A549 treated with GW870086 at 1 μM for 4 hours (cell line): ENCODE measurements at places on chromosomes 7 and 10. TPM values are rescaled to one million over a fixed set of nuclear protein-coding genes. Genes with fewer than 3 reads are reported as not detected.

Gene FAM25C
- 1.0 to 2.3 TPM (median 1.8 TPM) in 4 of 5 replicates, not detected in the other for total RNA-seq

Gene SPDYE16
- total RNA-seq = not detected in 5 replicates

Gene NUB1
- total RNA-seq = 33.5 to 39.6 TPM (median 38.7 TPM) in 5 replicates

Gene NEURL1
- 0.19 to 0.69 TPM (median 0.38 TPM) in 5 replicates for total RNA-seq

Gene GIMAP1
- total RNA-seq = not detected in 5 replicates

Gene MAT1A
- total RNA-seq = 0.03 to 0.05 TPM in 2 of 5 replicates, not detected in the others

Gene IRF5
- 12.5 to 15.9 TPM (median 14.1 TPM) in 5 replicates for total RNA-seq

Gene FOXI2
- total RNA-seq = not detected in 5 replicates

Gene MYL7
- not detected in 5 replicates for total RNA-seq

Gene DNAJC12
- 59.2 to 73.8 TPM (median 66.7 TPM) in 5 replicates for total RNA-seq

Gene CALHM1
- total RNA-seq = not detected in 5 replicates

Gene COL13A1
- 0.23 to 0.65 TPM (median 0.36 TPM) in 3 of 5 replicates, not detected in the others for total RNA-seq

Gene CALY
- 0.46 to 0.95 TPM (median 0.69 TPM) in 5 replicates for total RNA-seq

Gene TAS2R4
- 0.12 to 0.17 TPM (median 0.13 TPM) in 4 of 5 replicates, not detected in the other for total RNA-seq

Gene ATP6V0A4
- total RNA-seq = 0.10 to 0.57 TPM (median 0.20 TPM) in 5 replicates

Gene GLUD1
- total RNA-seq = 82.5 to 102 TPM (median 96.3 TPM) in 5 replicates

Gene FOXP2
- not detected in 5 replicates for total RNA-seq

Gene ACSM6
- not detected in 5 replicates for total RNA-seq

Gene RARRES2
- not detected in 5 replicates for total RNA-seq

Gene OPALIN
- not detected in 5 replicates for total RNA-seq

Gene ANKRD30A
- 0.31 to 1.2 TPM (median 0.57 TPM) in 5 replicates for total RNA-seq

Gene NYAP1
- 2.8 to 3.5 TPM (median 3.3 TPM) in 5 replicates for total RNA-seq

Gene ASZ1
- not detected in 5 replicates for total RNA-seq

Gene FXYD4
- not detected in 5 replicates for total RNA-seq

Gene WAPL
- total RNA-seq = 14.9 to 16.6 TPM (median 15.9 TPM) in 5 replicates

Gene YAE1
- 18.5 to 22.8 TPM (median 19.6 TPM) in 5 replicates for total RNA-seq

Gene USP54
- 9.3 to 11.9 TPM (median 11.3 TPM) in 5 replicates for total RNA-seq

Gene ENKUR
- 0.12 to 0.29 TPM (median 0.21 TPM) in 5 replicates for total RNA-seq

Gene DBF4
- 25.8 to 33.1 TPM (median 26.9 TPM) in 5 replicates for total RNA-seq

Gene BICC1
- total RNA-seq = 13.4 to 19.4 TPM (median 18.3 TPM) in 5 replicates

Gene ADGRA1
- total RNA-seq = 0.16 to 0.43 TPM (median 0.24 TPM) in 5 replicates

Gene ANKRD7
- total RNA-seq = 0.21 to 0.41 TPM (median 0.23 TPM) in 3 of 5 replicates, not detected in the others

Gene TMEM229A
- total RNA-seq = not detected in 5 replicates

Gene HMX3
- 0.19 TPM in 1 of 5 replicates, not detected in the others for total RNA-seq

Gene TAC1
- 0.14 TPM in 1 of 5 replicates, not detected in the others for total RNA-seq

Gene SFXN3
- 38.1 to 53.5 TPM (median 47.1 TPM) in 5 replicates for total RNA-seq

Gene TMEM139
- total RNA-seq = 0.69 to 1.9 TPM (median 1.2 TPM) in 5 replicates

Gene SUN1
- total RNA-seq = 61.7 to 95.0 TPM (median 81.5 TPM) in 5 replicates

Gene CPXM2
- total RNA-seq = not detected in 5 replicates

Gene FFAR4
- 0.11 to 0.30 TPM (median 0.16 TPM) in 5 replicates for total RNA-seq

Gene TSPAN13
- 13.1 to 19.3 TPM (median 17.6 TPM) in 5 replicates for total RNA-seq

Gene RBP3
- total RNA-seq = not detected in 5 replicates
